ENCODE measurements at places on chromosomes 12 and 14. TPM values are rescaled to one million over a fixed set of nuclear protein-coding genes. Genes with fewer than 3 reads are reported as not detected.

The SLC10A1 gene
- total RNA-seq, result not detected

DNA sequence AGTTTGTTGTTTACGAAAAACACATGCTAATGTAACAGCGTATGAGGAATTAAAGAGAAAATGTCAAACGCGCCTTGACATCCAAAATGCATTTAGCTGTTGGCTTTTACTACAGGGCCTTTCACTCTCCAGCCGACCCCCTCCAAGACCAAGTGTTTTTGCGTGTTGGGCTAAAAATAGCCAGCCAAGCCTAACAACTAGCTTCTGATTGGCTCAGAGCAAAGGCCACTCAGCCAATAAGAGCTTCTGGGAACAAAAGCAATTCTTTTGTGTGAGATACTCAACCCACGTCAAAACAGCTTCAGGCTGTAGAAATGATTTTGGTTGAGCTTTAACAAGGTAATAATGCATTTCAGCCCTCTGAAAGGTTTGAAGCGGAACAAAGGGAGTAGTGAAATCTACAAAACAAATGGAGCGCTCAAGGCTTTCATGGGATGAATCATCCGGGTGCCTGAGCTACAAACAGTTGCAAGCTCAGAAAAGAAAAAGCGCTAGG lies 198.7 kb upstream of the DCN start:
- no peak for DNase-seq

DNA sequence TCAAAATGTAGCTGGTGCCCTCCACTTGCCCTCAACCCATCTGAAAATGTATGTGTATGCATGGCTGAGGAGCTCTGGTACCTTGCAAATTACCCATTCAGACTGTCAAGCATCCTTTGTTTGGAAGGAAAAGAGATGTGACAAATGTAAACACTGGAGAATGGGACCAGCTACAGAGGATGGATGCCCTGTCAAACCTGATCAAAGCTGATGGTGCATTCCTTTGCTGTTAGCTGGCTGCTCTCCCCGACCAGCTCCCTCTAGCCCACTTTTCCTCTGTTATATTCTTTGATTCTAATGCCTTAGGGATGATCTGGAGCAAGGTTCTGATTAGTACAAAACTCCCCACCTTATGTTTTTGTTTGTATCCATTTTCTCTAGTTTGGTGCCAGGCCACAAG lies 310.3 kb downstream of the C12orf75 start:
- DNase-seq, result no peak

The EPS8 gene
- 161 TPM for total RNA-seq

The TAS2R9 gene
- not detected for total RNA-seq

The KCNMB4 gene
- total RNA-seq, result 1.3 TPM

DNA sequence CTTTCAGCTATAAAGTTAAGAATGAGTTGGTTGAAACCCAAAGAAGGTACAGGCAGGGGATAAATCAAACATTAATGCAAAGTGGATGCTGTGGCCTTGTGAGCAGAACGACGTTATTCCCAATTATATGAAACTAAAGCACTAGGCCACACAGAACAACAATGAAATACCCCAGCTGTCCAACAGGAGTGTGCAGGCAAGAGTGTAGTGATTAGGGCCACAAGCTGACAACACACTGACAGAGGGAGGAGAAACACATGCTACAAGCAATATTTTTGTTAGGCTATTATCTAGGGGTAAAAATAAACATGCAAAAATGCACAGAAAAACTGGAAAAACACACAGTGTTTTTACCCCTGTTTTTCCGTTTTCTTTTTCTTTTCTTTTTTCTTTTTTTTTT lies 15.0 kb downstream of the MAP3K9 start:
- DNase-seq, result no peak

DNA sequence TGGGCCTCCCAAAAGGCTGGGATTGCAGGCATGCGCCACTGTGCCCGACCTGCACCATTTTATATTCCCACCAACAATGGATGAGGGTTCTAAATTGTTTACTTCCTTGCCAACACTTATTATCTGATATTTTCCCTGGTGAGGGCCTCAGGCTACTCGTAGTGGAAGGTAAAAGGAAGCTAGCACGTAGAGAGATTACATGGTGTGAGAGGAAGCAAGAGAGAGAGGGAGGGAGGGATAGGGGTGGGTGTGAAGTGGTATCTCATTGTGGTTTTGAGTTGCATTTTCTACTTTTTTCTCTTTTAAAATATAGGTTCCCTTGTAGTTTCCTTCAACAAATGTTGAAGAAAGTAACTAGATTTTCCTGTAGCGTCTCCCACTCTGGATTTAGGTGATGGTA lies 30.9 kb downstream of the MYO1H start:
- DNase-seq, result no peak

The ACSS3 gene
- total RNA-seq, result 0.77 TPM

GRCh38 chr12:127414186-127414585 lies 852.8 kb upstream of the TMEM132C start:
- no peak for DNase-seq

DNA sequence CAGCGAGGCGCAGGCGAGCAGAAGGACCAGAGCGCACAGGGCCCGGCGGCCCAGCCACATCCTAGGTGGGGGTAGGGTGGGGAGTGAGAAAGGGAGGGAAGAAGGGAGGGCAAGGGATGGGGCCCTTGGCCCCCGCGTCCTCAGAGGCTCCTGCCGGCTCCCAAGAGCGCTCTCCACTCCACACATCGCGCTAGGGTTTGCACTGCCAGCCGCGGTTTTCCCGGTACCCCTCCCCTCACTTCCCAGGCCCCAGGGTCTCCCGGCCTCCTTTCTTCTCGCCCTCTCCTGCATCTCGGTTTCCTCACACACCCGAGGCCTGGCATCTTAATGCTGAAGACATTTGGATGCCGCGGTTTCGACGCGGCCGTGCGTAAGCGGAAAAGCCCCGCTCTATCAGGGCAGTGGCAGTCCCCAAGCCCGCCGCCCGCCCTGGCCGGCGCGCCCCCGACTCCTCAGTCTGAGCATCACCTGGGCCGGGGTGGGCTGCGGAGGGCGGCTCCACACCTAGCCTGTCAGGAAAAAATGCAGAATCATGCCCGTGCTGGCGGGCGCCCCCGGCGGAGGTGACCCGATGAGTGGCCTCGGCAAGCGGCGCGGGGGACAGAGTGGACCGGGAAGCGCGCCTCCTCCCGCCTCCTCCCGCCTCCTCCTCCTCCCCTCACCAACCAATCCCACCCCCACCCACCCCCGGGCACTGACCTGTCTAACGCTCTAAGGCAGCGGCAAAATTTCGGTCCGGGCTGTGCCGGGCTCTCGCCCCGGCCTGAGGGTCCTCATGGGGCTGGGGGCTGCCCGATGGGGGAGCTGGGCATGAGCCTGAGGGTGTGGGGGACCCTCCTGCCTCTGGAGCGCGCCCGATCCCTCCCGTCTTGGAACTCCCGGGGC lies 686 bp downstream of the B4GALNT1 start:
- DNase-seq, result no peak

DNA sequence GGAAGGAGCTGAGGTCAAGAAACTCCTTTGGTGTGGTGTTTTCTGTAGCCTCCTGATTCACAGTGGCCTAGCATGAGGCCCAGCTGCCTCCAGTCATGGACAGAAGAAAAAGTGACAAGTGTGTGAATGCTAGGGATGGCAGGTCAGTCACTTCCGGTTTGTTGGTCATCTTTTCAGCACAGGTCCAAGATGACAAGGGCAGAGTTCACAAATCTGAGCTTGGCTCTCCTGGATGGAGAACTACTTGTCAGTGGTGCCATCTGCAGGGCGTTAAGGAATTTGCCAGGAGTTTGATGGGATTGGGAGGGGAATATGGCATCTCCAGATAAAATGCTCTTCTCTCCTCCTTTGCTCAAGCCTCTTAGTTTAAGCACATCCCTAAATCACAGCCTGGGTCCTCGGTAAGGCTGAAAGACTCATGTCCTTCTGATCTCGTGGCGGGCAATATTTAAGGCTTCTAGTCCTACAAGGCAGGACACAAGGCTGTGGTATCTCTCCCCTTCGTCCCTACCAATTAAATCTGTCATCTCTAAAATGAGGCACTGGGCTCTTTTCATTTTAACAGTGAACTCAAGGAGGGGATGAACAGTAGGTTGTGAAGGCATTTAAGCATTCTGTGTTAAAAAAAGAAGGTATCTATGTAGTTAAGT lies 10.0 kb downstream of the TUBA1B start:
- DNase-seq, result peak; percentile 56

DNA sequence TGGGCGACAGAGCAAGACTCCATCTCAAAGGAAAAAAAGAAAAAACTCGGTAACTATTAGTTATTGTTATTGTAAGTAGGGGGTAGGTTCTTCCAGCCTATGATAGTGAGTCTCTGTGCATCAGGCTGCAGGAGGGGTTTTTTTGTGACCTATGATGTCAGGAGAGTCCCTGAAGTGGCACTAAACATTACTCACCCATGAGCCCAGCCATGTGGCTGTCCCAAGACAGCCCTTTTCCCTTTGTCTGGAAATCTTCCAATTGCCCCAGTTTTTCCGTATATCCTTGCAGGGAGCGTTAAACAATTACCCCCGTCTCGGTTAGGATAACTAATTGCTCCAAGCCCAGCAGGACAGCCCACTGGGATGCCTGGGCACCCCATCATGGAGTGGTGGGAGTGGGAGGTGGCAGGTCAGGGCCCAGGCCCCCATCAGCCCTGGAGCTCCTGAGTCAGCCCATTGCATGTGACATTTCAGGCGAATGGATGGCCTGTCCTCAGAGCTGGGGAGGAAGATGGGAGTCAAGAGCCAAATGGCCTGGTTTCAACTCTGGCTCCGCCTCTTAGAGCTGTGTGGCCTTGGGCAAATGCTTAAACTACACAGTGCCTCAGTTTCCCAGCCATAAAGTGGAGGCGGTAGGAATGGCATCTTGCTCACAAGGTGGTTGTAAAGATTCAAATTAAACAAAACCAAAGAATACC lies 16.4 kb downstream of the PHETA1 start:
- no peak for DNase-seq

DNA sequence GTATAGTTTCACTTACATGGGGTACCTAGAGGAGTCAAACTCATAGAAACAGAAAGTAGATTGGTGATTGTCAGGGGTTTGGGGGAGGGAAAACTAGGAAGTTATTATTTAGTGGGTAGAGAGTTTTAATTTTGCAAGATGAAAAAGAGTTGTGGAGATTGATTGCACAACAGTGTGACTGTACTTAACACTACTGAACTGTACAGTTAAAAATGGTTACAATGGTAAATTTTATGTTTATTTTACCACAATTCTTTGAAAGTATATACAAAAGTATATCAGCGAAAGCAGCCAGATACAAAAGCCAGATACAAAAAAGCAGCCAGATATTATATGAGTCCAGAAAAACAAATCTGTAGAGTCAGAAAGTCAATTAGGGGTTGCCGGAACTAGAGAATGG lies 247.6 kb downstream of the IPO8 start:
- no peak for DNase-seq

The WNT1 gene
- not detected for total RNA-seq

GRCh38 chr14:73785834-73786635 lies 65.6 kb upstream of the PTGR2 start:
- peak; percentile 84 for DNase-seq

The MGP gene
- total RNA-seq, result 180 TPM

The SLC41A2 gene
- total RNA-seq, result 90.9 TPM

GRCh38 chr12:87690236-87690810 lies 338.9 kb downstream of the C12orf50 start:
- no peak for DNase-seq

- DNase-seq, result no peak
Observed at GRCh38 chr12:97452839-97453238, 9.8 kb upstream of the RMST start.

GRCh38 chr14:22089940-22090339 lies 416.3 kb upstream of the OR4E1 start:
- DNase-seq, result no peak

DNA sequence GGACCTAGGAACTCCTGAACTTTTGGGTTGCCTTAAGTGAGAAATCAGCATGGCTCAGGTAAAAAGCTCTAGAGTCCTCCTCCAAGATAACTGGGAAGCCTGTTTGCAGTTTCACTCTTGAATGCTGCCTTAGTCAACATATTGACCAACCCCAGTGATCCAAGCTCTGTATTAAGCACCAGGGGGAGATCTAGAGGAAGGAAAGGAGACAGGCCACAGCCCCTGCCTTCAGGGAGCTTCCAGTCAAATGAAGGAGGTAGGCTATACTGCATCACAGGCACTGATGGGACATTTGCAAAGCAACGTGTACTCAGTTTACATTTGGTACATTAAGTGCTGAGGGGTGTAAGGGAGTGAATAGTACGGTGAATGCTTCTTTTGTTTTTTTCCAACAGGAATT lies 1.2 kb upstream of the CSAD start:
- DNase-seq, result no peak

- DNase-seq, result no peak
Observed at GRCh38 chr14:102900631-102901571, 21.6 kb upstream of the AMN start.

DNA sequence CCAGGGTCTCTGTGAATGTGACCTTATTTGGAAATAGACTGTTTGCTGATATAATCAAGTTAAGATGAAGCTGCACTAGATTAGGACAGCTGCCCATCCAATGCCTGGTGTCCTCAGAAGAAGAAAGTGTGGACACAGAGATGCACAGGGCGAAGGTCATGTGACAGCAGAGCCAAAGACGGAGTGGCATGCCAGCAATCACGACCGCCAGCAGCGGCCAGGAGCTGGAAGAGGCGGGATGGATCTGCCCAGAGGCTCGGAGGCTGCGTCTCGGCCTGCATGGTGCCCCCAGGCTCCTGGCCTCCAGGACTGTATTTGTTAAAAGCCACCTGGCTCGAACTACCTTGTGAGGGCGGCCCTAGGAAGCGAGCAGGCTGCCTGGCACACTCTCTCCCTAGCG lies 76.5 kb downstream of the RFLNA start:
- DNase-seq, result no peak

- no peak for DNase-seq
Observed at GRCh38 chr12:27693403-27693802, 2.8 kb upstream of the REP15 start.

- DNase-seq, result no peak
Observed at GRCh38 chr12:94677778-94678177, 27.4 kb upstream of the TMCC3 start.

The GLTP gene
- 72.0 TPM for total RNA-seq

The C12orf54 gene
- total RNA-seq, result not detected

The BIN2 gene
- 6.8 TPM for total RNA-seq

GRCh38 chr14:66038212-66038611 lies 448.0 kb upstream of the CCDC196 start:
- no peak for DNase-seq

The MIS18BP1 gene
- total RNA-seq, result 30.0 TPM

DNA sequence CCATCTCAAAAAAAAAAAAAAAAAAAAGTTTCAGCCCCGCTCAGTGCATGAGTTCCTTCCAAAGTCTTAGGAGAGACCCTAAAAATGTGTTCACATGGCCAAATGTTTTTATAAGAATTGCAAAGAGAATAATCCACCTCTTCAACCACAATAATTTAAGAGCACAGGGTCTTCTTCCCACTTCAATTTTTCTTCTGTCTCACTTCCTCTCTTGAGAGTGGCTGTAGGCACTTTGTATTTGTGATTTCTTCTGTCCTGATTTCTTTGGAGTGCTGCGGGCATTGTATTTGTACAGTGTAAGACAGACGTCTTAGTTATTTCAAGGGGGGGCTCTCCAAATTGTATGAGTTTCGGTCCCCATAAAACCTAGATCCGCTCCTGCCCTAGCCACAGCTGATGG lies 58.3 kb downstream of the C12orf56 start:
- DNase-seq, result no peak

The FAM181A gene
- total RNA-seq, result not detected

GRCh38 chr14:101225157-101226152 lies 321.9 kb upstream of the RTL1 start:
- DNase-seq, result peak; percentile 10

The BBOF1 gene
- total RNA-seq, result 2.8 TPM
